ENCODE measurements at places on chromosomes 4 and X. TPM values are rescaled to one million over a fixed set of nuclear protein-coding genes. Genes with fewer than 3 reads are reported as not detected.
A peak's percentile ranks its signal among the peaks of the same experiment; 100 is the strongest.

DNA sequence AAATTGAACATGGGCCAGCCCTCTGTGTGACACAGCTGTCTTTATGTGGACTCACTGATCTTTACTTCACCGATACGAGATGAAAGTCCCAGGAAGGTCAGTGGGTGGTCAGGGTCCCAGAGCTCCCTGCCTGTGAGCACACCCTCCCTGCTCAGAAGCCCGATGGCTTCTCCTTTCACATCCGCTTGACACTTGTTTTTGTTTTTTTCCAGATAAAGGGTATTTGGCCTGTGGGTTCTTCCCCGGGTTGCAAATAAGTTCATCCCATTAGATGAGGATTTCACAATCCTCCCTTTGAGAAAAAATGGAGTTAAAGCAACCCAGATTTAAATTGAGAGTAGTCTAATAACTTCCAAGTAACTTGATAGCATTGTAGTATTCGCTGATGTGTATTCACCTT, 48.2 kb upstream of the TLR2 start:
- H3K27me3 ChIP-seq: no peaks in the 10 kb centered on the region
- no peak overlapping the region for H3K27ac ChIP-seq
- no peak for DNase-seq
- no peak overlapping the region for H3K4me3 ChIP-seq
- H3K4me1 ChIP-seq: no peaks in the 10 kb centered on the region
- peaks cover 16% of the 10 kb centered on the region for H3K36me3 ChIP-seq

- H3K27ac ChIP-seq: no peak overlapping the region
- no peaks in the 10 kb centered on the region for H3K36me3 ChIP-seq
- no peaks in the 10 kb centered on the region for H3K4me1 ChIP-seq
- no peak for DNase-seq
- no peak overlapping the region for H3K4me3 ChIP-seq
Measured at GRCh38 chr4:92399032-92399431, 95.3 kb downstream of the GRID2 start.

Gene HOPX
- not detected for total RNA-seq

DNA sequence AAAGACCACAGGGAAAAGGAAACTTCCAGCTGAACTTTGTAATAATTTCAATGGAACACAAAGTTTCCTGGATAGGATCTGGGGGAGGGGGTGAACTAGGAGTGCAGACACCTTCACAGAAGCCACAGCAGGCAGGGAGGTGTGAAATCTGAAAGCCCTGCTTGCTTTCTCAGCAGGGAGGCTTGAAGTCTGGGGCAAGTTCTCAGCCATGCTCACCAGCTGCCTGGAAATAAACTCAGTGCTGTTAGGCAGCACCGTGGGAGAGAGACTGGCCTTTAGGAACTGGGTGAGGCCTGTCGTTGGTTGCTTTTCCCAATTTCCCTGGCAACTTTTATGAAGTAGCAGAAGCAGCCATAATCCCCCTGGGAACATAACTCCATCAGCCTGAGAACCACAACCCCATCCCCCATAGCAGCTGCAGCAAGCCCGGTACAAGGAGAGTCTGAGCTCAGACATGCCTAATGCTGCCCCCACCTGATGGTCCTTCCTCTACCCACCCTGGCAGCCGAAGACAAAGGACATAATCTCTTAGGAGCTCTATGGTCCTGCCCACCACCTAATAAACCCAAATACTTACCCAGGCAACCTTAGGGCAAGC, 39.2 kb upstream of the NMU start:
- no peaks in the 10 kb centered on the region for H3K27me3 ChIP-seq
- peak; percentile 10 for DNase-seq
- H3K4me3 ChIP-seq: no peak overlapping the region

GRCh38 chr4:6916587-6917460, 7.2 kb downstream of the TBC1D14 start:
- DNase-seq: peak; percentile 68
- H3K27ac ChIP-seq: peak overlapping the region; percentile 39
- no peak overlapping the region for H3K4me3 ChIP-seq
- H3K36me3 ChIP-seq: no peaks in the 10 kb centered on the region

Gene PDE5A
- 1.2 TPM for total RNA-seq

DNA sequence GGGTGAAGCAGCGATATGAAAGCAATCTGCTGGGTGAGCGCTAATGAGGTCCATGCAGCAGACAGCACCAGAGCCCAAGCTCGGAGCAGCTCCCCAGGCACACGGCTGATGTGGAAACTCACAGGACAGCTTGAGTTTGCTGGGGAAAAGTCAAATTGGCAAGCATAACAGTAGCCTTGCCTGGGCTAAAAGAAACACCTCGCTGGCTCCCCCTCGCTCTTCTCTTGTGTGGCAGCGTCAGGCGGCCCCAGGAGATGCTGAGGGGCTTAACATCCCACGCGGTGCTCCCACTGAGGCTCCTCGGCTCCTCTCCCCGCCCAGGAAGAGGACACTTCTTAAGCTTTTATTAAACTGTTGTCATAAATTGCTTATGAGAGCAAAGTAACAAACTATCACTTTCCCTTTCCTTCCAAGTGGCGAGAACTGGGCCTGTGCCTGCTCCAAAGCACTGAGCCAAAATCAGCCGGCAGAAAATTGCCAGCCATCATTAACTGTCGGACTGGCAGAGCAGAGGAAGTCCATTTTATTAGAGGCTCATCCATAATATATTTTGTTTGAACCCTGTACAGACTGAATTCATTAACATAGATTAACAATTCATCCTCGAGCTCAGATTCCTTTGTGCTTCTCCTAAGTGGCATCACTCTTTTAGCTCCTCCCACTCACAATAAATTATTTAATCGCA, 111.4 kb downstream of the TSPAN5 start:
- H3K27me3 ChIP-seq: no peaks in the 10 kb centered on the region
- H3K4me3 ChIP-seq: peak overlapping the region; percentile 18
- H3K36me3 ChIP-seq: no peaks in the 10 kb centered on the region
- peak overlapping the region; percentile 39 for H3K27ac ChIP-seq
- peak; percentile 90 for DNase-seq

DNA sequence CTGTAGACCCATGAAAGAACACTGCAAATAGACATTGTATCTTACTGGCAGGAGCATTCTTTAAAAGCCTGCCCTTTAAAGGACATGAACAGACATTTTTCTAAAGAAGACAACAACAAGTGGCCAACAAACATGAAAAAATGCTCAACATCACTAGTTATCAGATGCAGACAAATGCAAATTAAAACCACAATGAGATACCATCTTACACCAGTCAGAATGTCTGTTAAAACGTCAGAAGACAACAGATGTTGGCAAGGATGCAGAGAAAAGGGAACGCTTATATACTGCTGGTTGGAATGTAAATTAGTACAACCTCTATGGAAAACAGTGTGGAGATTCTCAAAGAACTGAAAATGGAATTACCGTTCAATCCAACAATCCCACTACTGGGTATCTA, 77.2 kb downstream of the ATP10D start:
- H3K27ac ChIP-seq: no peak overlapping the region
- DNase-seq: no peak
- no peaks in the 10 kb centered on the region for H3K36me3 ChIP-seq
- no peaks in the 10 kb centered on the region for H3K4me1 ChIP-seq
- no peak overlapping the region for H3K4me3 ChIP-seq

DNA sequence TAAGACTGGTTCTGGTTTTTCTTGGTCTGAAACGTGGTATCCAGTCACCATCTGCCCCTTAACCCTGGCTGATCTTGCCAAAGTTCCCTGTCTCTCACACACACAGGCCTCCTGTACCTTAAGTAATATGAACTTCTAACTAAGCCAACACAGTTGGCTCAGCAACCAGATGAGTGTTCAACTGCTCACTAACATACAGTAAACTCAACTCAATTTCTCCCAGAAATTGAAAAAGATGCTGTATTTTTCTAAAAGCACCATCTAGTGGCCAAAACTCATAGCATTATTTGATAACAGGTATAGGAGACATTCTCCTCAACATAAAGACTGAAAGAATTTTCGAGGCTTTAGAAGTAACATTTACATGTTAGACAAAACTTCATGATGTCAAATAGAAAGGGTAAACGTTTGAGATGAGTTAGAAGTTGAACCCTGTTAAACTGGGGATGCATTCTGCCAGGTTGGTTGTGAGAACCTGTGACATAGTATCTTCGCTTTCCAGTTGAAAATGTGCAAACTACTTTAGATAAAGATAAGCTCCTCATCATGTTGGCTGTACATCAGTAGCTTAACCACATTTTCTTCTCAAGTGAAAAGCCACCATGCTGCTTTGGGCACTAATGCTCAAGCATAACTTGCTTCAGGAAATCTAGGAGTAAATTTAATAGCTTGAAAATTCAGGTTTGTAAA, 31.2 kb downstream of the CCNI start:
- H3K36me3 ChIP-seq: peaks cover 19% of the 10 kb centered on the region
- no peaks in the 10 kb centered on the region for H3K4me1 ChIP-seq
- peak; percentile 34 for DNase-seq
- no peaks in the 10 kb centered on the region for H3K27me3 ChIP-seq

Gene DIPK2B
- total RNA-seq: not detected

DNA sequence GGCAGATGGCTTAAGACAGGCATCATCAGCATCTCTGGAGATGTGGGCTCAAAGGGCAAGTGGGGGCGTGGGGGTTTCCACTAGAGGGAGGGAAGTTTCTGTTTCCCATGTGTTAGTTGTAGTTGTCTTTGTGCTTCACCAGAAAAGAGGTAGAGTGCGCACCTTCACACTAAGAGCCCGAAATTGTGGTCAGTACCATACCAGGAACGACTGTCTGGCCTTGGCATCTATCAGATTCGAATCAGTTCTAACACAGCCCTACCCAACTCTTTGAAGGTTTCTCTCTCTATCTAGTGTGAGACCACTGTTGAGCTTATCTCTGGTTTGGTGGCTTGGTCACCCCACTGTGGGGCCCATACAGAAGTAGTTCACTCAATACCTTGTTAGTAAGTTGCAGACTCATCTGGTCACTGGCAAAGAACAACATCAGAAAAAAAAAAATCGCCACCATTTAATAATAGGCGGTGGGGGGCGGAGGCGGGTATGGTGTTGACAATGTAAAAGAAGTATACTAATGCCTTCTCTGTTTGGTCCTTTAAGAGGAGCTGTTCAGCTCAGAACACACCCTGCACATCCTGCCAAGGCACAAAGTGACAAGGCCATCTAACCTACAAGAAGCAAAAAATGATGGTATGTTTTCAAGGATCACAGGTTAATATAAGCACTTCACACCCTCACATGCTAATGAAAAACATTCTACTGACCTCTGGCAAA, 71.1 kb downstream of the NYX start:
- H3K4me3 ChIP-seq: no peak overlapping the region
- H3K27ac ChIP-seq: no peak overlapping the region
- H3K4me1 ChIP-seq: no peaks in the 10 kb centered on the region

Gene SORCS2
- total RNA-seq: 0.06 TPM

Gene IGFBP7
- not detected for total RNA-seq

DNA sequence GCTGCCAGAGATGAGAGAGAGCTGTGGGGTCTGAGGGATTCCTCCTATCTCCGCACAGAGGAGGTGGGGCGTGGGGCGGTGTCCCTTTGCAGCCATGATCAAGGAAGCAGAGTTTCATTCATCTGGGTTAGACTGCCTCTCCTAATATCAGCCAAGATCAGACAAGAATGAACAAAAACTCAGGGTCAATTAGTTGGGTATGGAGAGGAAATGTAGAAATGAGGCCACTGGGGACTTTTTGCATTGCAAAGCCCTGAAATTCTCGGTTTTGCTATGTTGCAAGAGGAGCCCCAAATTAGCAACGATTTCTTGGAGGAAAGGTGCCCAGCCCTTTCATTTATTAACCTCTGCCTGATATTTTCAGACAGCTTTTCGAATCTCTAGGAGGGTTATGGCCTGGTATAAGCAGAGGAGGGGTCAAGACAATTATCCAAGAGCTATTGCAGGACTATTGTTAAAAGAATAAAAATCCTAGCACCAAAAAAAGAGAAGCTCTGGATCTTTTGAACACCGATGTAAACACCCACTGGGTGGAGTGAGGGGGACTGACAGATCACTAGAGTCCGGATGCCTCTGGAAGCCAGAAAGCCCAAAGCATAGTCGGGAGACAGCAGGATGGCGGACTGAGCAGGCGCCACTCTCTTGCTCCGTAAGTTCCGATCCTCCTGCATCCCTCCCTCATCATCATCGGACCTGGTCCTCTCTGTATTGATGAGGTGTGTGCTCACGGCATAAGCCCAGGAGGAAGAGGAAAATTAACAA, 34.4 kb upstream of the ACSL1 start:
- no peak for DNase-seq
- no peaks in the 10 kb centered on the region for H3K27me3 ChIP-seq
- no peak overlapping the region for H3K27ac ChIP-seq
- no peaks in the 10 kb centered on the region for H3K36me3 ChIP-seq

DNA sequence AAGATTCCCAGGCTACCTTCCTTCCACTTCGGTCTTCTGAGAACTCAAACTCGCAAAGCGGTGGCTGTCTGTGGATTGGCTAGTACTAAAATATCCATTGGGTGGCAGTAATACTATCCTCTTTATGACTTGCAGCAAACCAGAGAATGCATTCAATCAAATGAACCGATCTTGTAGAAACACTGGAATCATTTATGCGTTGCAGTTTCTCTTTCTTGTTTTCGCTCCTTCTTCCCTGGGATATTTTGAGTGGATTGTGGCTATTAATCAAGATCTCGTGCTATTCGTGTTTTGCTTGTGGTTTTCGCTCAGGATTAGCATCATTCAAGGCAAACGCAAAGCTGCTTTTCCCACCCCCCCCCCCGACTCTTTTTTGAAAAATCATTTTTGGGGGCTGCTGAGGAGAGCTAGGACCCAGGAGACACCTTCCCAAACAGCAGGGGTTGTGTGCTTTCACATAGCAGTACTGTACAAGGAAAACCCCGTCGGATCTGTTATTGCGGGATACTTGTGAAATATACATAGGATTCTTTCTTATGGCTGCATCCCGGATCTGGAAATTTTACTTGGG, at the start of gene IL1RAPL1:
IL1RAPL1 (plus strand) TSS at position 466 of the 571 bp plus-strand sequence.
- no peaks in the 10 kb centered on the region for H3K36me3 ChIP-seq
- peaks cover 68% of the 10 kb centered on the region for H3K27me3 ChIP-seq
- peak; percentile 41 for DNase-seq
- H3K4me1 ChIP-seq: no peaks in the 10 kb centered on the region
- no peak within 1 kb of the TSS for H3K27ac ChIP-seq

GRCh38 chr4:2947926-2948325, 15.3 kb downstream of the NOP14 start:
- H3K27ac ChIP-seq: no peak overlapping the region
- no peaks in the 10 kb centered on the region for H3K4me1 ChIP-seq
- H3K36me3 ChIP-seq: peaks cover 86% of the 10 kb centered on the region
- H3K4me3 ChIP-seq: no peak overlapping the region
- DNase-seq: no peak

GRCh38 chr4:146998157-146998556, 52.5 kb upstream of the TTC29 start:
- no peak for DNase-seq
- H3K36me3 ChIP-seq: no peaks in the 10 kb centered on the region
- H3K27ac ChIP-seq: no peak overlapping the region
- H3K4me3 ChIP-seq: no peak overlapping the region
- no peaks in the 10 kb centered on the region for H3K4me1 ChIP-seq

GRCh38 chr4:32129967-32130366, 1409.8 kb downstream of the PCDH7 start:
- H3K36me3 ChIP-seq: no peaks in the 10 kb centered on the region
- no peak for DNase-seq
- no peaks in the 10 kb centered on the region for H3K4me1 ChIP-seq
- no peak overlapping the region for H3K27ac ChIP-seq

Gene IQSEC2
- total RNA-seq: 8.1 TPM

Data from A673 (cell line).